ENCODE measurements at places on chromosomes 7 and 10.

- no peak for DNase-seq
These were observed 105.0 kb upstream of the NANOS1 start for GRCh38 chr10:118924493-118924892.

GRCh38 chr10:14820775-14821154 lies 17.1 kb downstream of the CDNF start:
- DNase-seq: no peak

GRCh38 chr7:31256506-31256905 lies 84.0 kb downstream of the NEUROD6 start:
- DNase-seq: no peak

DNA sequence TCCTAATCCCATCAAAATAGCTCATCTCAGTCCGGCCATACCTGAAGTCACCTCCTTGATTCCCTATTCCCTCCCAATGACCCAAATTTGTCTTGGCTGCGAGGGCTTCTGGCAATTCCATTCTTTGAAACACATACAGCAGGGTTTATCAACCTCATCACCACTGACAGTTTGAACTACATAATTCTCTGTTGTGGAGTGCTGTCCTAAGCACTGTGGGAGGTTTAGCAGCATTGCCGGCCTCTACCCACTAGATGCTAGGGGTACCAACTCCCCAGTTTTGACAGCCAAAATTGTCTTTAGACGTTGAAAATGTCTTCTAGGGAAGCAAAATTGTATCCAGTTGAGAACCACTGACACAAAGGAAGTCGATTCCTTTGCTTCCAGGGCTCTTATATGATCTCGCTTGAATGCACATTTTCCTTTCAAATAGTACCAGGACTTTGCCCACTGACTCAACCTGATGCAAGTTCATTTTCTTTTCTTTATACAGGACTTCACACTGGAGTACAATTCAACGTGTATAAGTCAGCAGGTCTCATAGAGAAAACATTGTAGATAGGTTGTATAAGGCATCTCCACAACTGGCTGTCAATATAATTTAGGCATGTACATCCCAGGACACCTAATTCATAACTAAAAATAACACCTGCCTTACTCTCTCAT lies 133.3 kb downstream of the STRA8 start:
- no peak for DNase-seq

DNA sequence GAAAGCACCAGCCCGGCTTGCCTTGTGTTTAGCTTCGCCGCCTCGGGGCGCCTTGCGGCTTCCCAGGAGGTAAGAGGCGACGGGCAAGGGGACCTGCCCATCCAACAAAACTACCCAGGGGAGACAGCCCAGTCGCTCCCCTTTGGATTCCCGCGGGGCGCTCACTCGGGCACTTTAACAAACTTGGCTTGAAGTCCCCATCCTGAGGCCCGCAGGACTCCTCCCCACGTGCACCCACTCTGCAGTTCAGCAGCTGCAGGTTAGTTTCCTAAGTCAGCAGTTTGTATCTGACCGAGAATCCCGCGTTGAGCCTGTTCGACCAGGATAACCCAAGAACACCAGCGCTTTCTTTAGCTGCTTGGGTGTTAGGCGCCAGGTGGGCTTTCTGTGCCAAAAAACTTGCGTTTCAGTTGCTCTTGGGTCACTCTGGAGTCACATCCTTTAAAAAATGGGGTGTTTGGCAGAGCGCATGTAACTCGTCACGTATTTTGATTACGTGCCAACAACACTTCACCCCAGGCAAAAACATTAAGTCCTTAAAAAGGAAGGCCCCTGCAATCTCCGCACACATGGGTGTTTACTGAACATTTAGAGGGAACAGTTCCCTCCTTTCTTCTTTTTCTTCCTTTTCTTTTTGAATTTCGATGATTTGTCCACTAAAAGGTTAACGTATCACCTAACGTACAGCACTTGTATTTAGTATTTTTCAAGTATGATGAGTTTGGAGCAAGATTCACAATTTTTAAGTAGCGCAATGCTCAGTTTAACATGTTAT lies 876 bp downstream of the DNAH11 start:
- DNase-seq: no peak

GRCh38 chr10:27643301-27643700 lies 102.3 kb downstream of the MKX start:
- DNase-seq: no peak

DNA sequence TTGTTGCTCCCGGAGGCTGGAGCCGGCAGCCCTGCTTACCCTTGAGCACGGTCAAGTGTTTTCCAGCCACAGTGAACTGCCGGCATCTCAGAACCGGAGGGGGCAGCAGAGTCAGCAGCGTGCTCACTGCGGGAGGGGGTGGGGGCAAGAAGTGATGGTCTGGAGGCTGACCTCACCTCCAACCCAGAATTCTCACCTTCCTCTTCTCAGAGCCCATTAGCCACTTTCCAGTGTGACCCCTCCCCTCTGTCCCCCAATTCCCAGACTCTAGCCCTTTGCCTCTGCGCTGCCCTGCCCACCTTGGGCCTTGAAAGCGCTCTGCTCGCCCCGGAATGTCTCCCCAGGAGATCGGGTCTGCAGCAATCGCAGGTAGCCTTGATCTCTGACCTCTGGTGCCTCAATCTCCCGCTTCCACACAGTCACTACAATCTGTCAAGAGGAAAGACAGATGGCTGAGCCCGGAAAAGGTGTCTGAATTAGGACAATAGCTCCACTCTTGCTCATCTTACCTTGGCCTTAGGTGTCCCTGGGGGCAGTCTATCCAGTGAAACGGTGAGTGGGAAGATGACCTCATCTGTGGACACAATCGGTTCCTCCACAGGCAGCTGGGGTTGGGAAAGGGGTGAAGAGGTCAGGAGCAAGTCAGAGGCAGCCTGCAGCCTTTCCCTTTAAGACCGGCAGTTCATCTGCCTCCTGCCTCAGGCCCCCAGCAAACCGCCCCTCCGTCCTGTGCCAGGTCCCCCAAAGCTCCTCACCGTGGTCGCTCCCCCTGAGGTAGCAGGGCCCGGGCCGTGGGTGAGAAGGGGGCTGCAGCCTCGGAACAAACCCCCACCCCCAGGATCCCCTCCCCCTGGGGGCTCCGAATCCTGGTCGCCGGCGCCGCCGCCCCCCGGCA lies 942 bp downstream of the TRAPPC14 start:
- DNase-seq: no peak

- no peak for DNase-seq
These were observed 29.8 kb downstream of the ZMIZ1 start for GRCh38 chr10:79098596-79099015.

- no peak for DNase-seq
These were observed 35.5 kb downstream of the IKZF1 start for GRCh38 chr7:50339990-50340500.

Measured in T-helper 1 cell (primary cell).